ENCODE measurements at places on chromosomes 4 and X. TPM values are rescaled to one million over a fixed set of nuclear protein-coding genes. Genes with fewer than 3 reads are reported as not detected.

- no peak for DNase-seq
These were observed 5.0 kb downstream of the TRIM75 start for GRCh38 chr4:165058666-165059065.

GRCh38 chr4:132269303-132269990 lies 879.6 kb upstream of the PCDH10 start:
- DNase-seq, result no peak

GRCh38 chrX:43804021-43804420 lies 78.2 kb downstream of the MAOB start:
- DNase-seq, result no peak

- no peak for DNase-seq
These were observed 67.7 kb downstream of the INPP4B start for GRCh38 chr4:142778430-142778829.

- peak; percentile 73 for DNase-seq
These were observed 3.6 kb downstream of the NKX1-1 start for GRCh38 chr4:1402516-1403091.

- DNase-seq, result no peak
These were observed 852.4 kb downstream of the CCSER1 start for GRCh38 chr4:90979556-90979955.

GRCh38 chrX:78506248-78506647 lies 152.9 kb downstream of the RTL3 start:
- DNase-seq, result no peak

DNA sequence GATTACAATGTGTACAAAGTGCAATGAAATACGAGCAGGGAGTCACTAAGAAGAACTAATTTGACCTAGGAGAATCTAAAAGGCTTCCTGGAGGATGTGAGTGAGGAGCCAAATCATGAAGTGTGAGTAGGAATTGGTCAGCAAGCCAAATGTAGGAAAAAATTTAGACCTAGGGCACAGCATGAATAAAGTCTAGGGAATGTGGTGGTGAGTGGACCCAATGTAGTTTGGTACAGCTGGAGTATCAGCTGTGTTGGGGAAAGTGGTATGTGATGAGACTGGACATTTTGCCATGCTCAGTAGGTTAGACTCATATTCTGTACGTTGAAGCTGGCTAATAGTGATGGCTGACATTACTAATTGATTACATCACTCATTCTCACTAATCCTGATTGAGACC lies 191.0 kb downstream of the AFF2 start:
- DNase-seq, result no peak

DNA sequence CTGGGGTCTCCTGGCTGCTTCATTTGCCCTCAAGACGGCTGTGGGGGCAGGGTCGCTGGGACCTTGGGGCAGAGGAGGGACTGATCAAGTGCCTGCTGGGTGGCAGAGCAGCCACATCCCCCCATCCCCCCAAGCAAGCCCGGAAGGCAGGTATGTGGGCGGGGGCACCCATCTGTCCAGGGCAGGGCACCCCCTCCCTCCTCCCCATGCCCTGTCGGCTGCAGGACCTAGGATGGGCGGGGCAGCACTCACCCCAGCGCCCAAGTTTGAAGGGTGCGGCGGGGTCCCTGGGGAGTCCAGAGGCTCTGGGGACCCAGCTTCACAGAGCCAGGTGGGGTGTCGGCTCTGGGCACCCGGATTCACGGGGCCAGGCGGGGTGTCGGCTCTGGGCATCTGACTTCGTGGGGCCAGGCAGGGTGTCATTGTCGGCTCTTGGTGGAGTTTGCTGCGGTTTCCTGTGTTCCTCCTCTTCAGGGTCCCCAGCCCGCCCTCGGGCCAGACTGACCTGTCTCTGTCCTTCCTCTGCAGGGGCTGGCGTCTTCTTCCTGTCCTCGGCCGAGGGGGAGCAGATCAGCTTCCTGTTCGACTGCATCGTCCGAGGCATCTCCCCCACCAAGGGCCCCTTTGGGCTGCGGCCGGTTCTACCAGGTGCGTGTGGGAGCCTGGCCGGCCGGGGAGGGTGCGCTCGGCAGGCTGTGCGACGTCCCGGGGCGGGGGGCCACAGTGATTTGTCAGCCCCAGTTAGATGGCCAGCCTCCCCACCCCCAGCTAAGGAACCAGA lies 22.1 kb downstream of the DOK7 start:
- DNase-seq, result no peak

GRCh38 chrX:54447461-54447860 lies 7.3 kb downstream of the TSR2 start:
- no peak for DNase-seq

The SERPINA7 gene
- not detected for total RNA-seq

The GAB1 gene
- 54.3 TPM for total RNA-seq

The TMEM31 gene
- total RNA-seq, result not detected

The PABPC5 gene
- total RNA-seq, result 0.76 TPM

The PDLIM3 gene
- 16.8 TPM for total RNA-seq

The GPR173 gene
- total RNA-seq, result 1.0 TPM

The ETDA gene
- total RNA-seq, result not detected
